ENCODE measurements at places on chromosomes 4 and X.

GRCh38 chr4:24063731-24064130, 173.9 kb upstream of the PPARGC1A start:
- no peak for DNase-seq

DNA sequence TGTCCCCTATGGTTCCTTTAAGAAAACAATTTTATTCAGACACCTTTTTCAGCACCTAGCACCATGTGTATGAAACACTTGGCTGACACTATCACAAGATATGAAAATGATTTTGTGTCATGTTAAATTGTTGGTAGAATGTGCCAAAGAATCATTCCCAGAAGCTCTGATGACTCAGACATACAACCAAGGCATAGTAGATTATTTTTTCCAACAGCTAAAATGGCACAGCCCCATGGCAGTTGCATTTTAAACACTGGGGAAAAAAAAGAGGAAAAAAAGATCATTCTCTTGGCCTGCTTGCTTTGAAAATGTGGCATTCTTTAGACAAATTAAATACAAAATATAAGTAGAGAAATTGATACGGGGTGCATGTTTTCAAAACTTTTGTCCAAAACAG, 230.2 kb downstream of the NLGN4X start:
- no peak for DNase-seq

GRCh38 chr4:150117094-150117493, 38.8 kb downstream of the DCLK2 start:
- no peak for DNase-seq

DNA sequence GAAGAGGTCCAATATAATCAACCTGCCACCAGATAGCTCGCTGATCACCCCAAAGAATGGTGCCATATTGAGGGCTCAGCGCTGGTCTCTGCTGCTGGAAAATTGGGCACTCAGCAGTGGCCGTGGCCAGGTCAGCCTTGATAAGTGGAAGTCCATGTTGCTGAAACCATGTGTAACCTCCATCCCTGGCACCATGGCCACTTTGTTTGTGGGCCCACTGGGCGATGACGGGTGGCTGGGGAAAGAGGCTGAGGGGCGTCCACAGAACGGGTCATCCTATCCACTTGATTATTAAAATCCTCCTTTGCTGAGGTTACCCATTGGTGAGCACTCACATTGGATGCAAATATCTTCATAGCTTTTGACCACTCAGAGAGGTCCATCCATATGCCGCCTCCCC, 7.7 kb downstream of the F8A2 start:
- no peak for DNase-seq

DNA sequence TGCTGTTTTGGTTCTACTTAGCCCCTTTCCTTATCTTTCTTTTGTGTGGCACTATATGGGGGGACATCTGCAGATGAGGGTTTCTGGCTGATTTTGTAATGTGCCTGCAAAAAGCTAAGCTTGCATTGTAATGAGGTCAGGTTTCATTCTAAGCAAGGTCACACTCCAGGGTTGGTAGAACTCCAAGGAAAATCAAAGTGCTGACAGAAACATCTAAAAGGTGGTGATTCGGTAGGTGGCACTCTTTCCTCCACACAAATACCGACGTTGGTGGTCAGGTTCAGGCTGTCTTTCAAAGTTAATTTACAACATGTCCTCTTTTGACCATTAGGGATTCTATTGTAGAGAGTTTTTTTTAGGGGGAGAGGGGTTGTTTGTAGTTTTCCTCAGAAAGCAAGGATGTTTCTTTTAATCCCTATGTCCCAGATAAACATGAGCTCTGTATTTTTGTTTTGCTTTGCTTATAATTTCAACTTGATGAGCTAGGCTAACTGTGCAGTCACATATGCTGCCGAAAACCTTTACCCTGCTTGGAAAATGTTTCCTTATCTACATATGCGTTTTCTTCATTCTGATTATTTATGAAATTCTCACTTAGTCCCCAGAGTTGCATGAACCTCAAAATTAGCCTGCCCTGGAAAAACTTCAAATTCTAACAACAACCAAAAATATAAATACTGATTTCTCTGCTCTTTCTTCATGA, 434.2 kb downstream of the PPARGC1A start:
- DNase-seq: no peak

DNA sequence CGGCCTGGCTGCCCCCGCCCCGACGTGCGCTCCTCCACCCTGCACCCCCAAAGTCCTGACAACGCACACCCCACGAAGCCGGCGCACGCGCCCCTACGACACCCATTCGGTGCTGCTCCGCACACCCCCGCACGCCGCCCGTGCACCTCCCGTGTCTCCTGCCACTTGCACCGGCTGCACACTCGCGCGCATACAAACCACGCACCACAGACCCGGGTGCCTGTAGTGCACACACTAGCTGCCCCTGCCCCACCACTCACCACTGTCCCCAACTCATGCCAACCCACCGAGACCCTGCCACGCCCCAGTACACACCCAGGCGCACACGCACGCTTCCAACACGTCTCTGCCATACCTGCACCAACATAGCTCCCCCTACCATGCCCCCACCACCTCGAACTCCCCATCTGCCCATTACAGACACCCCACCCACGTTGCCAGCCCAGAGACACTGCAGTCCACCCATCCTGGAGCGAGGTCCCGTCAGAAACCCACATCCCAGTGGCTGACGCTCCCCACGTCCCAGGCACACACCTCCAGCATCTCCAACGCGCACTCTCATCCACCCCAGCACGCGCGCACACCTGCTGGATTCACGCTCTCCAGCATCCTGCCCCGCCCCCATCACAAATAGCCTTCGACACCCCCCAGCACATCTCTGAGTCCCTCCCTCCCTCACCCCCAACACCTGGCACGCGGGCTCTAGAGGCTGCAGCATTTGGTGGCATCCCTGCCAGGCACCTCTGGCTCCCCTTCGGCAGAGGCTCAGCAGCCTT, 4.2 kb upstream of the DUSP9 start:
- DNase-seq: no peak

DNA sequence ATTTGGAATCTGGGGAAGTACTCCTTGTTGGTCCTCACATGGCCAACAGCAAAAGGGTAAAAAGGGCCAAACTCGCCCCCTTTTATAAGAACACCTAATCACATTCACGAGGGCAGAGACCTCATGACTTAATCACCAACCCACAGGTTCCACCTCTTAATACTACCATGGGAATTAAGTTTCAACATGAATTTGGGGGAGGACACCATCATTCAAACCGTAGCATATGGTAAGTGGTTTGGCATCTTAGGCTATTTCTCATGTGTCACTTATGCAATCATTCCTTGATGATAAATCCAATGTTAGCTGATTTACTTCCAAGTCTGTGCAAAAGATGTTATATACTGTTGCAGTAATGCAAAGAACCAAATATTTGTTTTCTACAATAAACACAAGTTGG, 302.9 kb upstream of the FAM241A start:
- DNase-seq: no peak

- no peak for DNase-seq
These were observed 41.7 kb downstream of the PAGE2 start for GRCh38 chrX:55130481-55130880.

- no peak for DNase-seq
These were observed 20.3 kb downstream of the RGN start for GRCh38 chrX:47098338-47099094.

DNA sequence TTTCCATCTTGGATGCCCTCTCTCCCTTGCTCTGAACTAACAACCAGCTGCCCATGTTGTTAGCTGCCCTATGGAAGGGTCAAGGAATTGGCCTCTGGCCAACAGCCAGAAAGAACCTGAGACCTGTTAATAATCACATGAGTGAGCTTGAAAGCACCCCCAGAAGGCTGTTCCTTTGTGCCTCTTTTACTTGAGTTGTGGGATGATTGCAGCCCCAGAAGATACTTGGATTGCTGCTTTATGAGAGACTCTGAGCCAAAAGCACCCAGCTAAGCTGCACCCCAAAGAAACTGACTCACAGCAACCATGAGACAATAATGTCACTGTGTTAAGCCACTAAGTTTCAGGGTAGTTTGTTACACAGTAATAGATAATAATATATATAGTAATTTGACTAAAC, 73.3 kb downstream of the FRYL start:
- no peak for DNase-seq

DNA sequence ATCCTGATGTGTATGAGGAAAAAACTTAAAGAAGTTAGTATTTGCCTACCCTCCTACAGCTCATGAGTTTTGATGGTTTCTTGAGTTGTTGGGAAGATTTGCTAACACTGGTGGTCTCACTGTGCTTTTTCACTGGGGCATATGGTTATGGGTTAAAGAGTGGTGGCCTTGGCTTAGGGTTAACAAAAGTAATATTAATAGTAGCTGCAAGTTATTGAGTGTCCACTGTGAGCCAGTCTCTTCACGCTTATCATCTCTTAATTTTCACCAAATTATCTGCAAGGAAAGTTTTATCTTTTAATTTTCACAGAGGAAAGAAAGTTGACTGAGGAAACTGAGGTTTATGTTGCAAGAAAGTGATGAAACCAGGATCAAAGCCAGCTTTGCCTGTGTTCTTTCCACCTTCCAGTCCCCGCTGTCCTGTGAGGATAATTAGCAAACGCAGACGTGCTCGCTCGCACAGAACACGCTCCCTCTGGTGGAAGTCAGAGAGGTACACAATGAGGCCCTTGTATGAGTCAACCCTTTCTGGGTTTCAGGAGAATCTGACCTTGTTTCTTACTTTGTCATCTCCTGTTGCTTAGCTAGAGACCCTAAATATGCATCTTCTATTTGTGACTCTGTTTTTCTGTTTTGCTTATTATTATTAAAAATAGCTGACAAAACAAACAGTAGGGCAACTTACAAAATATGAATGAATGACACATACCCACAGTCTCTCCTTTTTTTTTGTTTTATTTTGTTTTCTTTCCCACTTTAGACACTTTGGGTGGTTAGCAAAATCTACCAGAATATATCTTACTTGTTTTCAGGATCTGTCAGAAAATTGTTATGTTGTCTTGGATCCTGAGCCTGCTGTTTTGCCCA, 94.3 kb downstream of the DDIT4L start:
- DNase-seq: no peak

DNA sequence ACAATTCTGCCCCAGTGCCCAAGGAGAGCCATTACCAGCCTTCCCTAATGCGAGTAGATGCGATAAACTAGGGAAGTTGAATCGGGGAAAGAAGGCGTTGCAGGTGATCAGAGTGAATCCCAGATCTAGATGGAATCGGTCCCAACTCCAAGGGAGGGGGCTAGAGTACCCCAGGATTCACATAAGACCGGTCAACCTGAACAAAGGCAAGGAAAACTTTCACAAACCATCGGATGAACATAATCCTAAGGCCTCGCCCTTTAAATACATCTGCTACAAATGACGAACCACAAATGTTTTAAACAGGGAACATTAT, 11.2 kb upstream of the ZCCHC13 start:
- DNase-seq: no peak

- DNase-seq: no peak
These were observed 160.7 kb upstream of the LDB2 start for GRCh38 chr4:17058916-17059741.

GRCh38 chrX:39063037-39063436, 261.8 kb downstream of the MID1IP1 start:
- DNase-seq: no peak

- no peak for DNase-seq
These were observed 17.5 kb downstream of the PLP1 start for GRCh38 chrX:103794119-103794518.

DNA sequence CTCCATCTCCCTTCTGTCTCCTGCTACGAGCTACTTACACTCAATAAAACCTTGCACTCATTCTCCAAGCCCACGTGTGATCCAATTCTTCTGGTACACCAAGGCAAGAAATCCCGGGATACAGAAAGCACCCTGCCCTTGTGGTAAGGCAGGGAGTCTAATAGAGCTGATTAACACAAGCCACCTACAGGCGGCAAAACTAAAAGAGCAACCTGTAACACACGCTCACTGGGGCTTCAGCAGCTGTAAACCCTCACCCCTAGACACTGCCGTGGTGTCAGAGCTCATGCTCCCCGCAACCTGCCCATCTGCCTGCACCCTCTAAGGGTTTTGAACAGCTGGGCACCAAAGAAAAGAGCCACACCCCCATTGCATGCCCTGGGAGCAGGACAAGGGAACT, 755.4 kb upstream of the HTR2C start:
- DNase-seq: no peak

DNA sequence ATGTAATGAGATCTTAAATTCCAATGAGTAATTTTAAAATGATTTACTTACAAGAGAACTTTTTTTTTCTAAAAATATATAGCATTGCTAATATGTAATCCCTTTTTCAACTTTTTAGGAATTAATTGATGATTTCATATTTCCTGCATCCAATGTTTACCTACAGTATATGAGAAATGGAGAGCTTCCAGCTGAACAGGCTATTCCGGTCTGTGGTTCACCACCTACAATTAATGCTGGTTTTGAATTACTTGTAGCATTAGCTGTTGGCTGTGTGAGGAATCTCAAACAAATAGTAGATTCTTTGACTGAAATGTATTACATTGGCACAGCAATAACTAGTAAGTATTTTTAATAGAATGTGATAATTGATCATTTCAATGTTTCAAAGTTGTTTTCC, 113.2 kb downstream of the USP9X start:
- no peak for DNase-seq

GRCh38 chr4:136078976-136079375, 1453.3 kb downstream of the PCDH18 start:
- DNase-seq: no peak

- DNase-seq: no peak
These were observed 594.9 kb downstream of the TECRL start for GRCh38 chr4:63814171-63814964.

DNA sequence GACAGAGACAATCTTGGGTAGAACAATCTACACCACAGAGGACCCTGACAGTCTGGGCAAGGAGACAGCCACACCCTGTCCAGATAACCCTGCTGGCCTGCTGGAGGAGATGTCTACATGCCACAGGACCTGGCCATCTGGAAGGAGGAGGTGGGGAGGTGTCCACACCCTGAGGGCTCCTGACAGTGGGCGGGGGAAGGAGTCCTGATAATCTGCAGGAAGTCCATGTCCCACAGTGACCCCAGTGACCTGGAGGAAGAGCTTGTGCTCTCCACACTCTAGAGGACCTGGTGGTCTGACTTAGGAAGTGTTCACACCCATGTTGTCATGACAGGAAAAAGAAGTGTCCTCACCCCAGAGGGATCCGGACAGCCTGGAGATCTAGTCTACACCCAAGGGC, 5.5 kb downstream of the SUV39H1 start:
- no peak for DNase-seq

DNA sequence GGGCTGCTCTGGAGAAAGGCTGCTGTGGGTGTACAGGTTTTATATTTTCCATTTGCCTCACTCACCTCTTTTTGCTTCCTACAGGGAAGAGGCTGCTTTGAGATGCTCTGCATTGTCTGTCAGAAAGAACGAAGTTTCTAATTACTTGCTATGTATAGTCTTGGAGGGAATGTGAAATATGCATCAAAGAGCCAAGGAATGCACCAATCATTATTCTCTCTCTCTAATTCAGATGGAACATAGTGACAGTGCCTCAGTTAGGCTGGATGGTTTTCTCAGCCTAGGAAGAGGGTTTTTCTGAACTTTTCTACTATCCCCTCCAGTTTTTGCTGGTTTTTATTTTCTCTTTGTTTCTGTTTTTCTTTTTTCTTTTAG, 106.8 kb upstream of the SLC4A4 start:
- no peak for DNase-seq
